ENCODE measurements at places on chromosomes 7 and 10.

GRCh38 chr10:49271346-49271745 lies 27.6 kb upstream of the C10orf71 start:
- no peak for DNase-seq

GRCh38 chr10:117454502-117454901 lies 79.3 kb upstream of the PDZD8 start:
- DNase-seq = no peak

GRCh38 chr10:20737107-20737506 lies 160.0 kb downstream of the NEBL start:
- DNase-seq = no peak

GRCh38 chr10:6621536-6621935 lies 41.5 kb upstream of the PRKCQ start:
- DNase-seq = no peak

DNA sequence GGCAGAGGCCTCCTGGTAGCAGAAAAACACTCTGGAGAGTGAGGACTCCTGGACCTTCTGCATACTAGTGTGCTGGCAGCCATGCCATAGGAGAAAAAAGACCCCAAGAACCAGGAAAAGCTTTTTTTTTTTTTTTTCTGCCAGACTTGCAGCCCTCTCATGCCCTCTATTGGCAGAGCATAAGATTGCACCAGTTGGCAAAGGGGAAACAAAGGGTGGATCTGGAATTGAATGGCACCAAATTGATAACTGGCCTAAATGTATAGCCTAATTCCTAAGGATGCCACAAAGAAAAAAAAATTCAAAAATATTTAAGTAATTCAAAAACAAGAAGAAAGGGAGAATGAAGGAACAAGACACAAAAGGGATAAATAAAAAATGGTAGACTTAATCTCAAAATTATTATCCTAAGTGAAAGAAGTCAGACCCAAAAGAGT lies 112.5 kb upstream of the GHITM start:
- no peak for DNase-seq

GRCh38 chr7:158814637-158815036 lies 14.7 kb downstream of the ESYT2 start:
- DNase-seq = no peak

DNA sequence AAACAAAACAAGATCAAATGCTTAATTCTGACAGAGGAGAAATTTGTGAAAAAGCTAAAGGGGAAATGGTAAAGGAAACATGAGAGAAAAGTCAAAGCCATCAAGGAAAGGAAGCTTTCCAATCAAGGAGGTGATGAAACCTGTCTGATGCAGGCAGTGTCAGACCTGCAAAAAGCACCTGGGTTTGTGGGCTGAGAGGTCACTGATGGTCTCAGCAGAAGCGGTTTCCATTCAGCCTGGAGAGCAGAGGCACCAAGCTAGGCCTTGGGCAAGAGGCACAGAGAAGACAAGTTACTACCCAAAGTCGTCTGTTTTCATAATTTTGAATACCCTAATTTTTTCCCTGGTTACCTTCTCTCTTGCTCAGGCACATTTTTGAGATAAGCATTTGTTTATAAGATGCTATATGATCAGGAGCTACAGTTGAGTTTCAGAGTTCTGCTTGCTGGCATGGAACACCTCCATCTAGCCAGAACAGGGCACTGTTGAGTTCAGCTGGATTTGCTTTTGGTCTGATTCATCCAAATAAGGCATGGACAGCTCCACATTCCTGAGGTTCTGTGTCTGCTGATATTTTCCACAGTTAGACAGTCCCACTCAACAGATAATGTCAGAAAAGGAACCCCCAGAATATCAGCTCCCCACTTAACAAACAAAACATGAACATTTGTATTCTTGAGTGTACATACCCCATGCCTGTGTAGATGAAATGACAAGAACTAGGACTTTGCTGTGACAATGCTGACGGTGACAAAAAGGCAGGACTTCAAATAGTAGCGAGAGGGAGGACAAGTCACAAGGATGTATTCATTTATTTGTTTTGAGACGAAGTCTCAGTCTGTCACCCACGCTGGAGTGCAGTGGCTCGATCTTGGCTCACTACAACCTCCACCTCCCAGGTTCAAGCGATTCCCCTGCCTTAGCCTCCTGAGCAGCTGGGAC lies 4.9 kb upstream of the PPIA start:
- DNase-seq = no peak

DNA sequence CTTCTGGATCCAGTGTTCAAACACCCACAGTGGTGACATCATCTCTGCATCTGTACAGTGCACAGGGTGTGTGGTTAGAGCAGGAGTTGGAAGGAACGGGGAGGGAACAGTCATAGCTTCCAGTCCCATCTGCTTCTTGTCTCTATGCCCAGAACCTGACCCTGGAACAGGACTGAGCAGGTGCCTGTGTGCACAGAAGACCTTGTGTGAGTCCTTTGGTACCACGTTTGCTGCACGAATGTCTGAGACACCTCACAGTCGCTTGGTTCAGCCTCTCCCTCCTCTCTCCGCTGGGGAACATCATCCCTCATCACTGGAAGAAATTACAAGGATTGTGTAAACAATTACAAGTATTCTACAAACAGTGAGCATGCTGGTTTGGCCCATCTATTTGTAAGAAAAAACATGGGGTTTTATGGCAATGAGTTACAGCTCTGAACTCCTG lies 243.0 kb upstream of the KLF6 start:
- no peak for DNase-seq

GRCh38 chr7:64951250-64951848 lies 39.5 kb downstream of the ZNF117 start:
- DNase-seq = no peak

DNA sequence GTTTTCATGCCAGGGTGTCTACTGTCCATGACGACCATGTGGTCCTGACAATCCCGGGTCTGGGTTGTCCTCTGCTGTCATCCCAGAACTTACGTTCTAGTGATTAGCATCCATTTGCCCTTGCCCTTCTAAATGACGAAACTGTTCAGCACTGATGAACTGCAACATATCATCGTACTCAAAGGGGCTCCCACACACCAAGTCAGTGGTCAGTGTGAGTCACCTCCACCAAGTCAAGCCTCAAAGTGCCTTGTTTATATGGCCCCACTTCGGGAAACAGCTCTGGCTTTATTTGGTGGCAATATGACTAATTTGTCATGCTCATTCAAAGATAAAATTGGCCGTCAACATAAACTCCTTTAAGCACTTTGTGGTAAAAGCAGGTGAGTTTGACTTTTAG lies 110.7 kb downstream of the FRMD4A start:
- DNase-seq = no peak

- DNase-seq = no peak
Observed at GRCh38 chr10:122459561-122460273, 1.6 kb upstream of the HTRA1 start.

DNA sequence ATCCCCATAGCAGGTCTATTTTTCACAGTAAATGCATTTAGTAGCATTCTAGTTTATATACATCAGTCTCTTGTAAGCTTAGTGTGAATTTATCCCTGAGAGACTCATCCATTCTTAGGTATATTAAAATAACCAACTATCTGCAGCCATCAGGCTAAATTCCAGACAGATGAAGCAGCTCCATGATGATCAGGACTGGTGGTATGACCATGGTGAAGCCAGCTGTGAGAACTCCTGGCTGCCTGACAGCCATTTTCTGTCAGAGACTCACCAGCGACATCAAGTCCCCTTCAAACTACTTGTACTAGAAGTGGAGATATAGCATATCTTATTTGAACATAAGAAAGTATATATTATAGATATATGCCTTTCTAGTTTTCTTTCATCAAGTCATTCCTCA lies 70.3 kb upstream of the GSDME start:
- DNase-seq = no peak

DNA sequence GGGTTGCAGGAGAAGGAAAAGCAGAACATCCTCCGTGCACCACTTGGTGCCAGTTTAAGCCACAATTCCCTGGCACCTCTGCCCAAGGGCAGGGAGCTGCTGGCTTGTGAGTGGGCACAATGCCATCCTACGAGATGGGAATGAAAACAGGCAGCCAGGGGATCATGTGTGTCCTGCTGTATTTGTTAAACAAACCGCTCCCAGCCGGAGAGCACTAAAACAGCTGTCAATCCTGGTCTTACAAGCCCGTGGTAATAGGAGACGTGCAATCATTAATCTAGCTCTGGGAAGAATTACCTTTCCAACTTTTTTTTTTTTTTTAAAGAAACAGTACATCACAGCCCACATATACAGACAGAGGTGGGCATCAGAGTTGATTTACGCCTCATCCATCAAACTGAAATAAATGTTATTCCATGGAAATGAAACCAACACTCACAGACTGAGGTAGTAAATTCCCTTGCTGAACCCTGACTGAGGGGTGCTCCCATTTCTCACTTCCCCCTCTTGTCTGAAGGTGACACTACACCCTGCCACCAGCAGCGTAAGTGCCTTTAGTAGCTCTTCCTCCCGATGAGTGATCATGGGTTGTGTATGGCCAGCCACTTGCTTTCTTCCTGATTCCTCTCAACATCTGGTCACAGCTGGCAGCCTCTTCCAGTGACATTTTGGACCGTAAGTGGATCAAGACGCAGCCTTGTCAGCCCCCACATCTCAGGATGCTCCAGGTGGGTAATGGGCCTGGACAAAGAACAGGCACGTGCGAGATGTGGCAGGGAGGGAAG lies 143.8 kb downstream of the TEX36 start:
- no peak for DNase-seq

GRCh38 chr7:89605362-89605761 lies 548.9 kb upstream of the STEAP1 start:
- DNase-seq = no peak

- DNase-seq = no peak
Observed at GRCh38 chr10:103870516-103870915, 15.1 kb upstream of the SH3PXD2A start.

GRCh38 chr7:42567051-42567450 lies 330.0 kb upstream of the GLI3 start:
- no peak for DNase-seq

DNA sequence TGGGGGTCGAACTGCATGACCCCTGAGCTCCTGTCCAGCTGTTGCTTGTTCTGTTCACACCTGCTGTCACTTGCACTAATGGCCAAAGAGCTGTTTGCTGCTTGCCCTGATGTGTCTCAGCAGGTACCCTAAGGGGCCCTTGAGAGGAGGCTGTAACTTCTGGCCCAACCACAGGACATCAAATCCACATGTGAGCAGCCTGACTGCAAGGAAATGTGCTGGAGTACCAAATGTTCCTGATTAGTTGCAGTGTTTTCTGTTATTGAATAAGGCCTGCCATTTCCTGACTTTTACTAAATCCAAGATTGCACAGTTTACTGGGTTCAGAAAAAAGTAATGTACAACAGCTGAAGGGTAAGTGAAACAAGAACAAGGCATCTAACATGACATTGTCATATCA lies 91.7 kb upstream of the IL6 start:
- no peak for DNase-seq

- DNase-seq = no peak
Observed at GRCh38 chr10:33365871-33366411, 31.5 kb upstream of the NRP1 start.

DNA sequence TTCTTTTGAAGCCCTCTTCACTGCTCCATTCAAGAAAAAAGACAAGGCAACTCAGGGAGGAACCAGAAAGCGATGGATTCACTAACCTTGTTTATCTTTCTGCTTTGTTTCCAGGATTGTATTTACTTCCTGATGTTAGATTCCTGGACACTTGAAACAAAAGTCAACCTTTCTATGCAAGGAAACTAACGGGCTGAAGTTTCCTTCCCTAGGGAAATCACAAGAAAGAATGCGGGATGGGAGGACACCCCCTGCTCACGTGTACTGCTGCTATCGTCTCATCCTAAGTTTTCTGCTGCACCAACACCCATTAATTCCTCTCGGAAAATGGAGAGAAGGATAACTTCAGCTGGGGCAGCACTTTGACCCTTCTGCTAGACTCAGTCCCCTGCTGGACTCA lies 50.3 kb downstream of the ELMO1 start:
- DNase-seq = no peak

All from activated effector memory CD4-positive, alpha-beta T cell treated with Interleukin-2 at 50 U/mL for 16 hours (primary cell).